ENCODE measurements at places on chromosomes 5 and 9. TPM values are rescaled to one million over a fixed set of nuclear protein-coding genes. Genes with fewer than 3 reads are reported as not detected.

GRCh38 chr9:77907585-77907984 lies 124.0 kb downstream of the GNAQ start:
- no peak for DNase-seq

Gene CEL
- total RNA-seq: 2.2 TPM

Gene FOXD4
- total RNA-seq: not detected

- DNase-seq: no peak
Measured at GRCh38 chr9:17760250-17760649, 181.4 kb downstream of the SH3GL2 start.

GRCh38 chr5:23411994-23412393 lies 95.4 kb upstream of the PRDM9 start:
- no peak for DNase-seq

GRCh38 chr5:173383711-173384110 lies 55.5 kb upstream of the STC2 start:
- no peak for DNase-seq

Gene GRIA1
- total RNA-seq: 0.26 TPM

- DNase-seq: no peak
Measured at GRCh38 chr9:3906437-3907213, 380.8 kb upstream of the RFX3 start.

Gene CYLC2
- not detected for total RNA-seq

Gene COX7C
- total RNA-seq: 1,444 TPM

GRCh38 chr5:76422227-76422626 lies 19.1 kb downstream of the IQGAP2 start:
- no peak for DNase-seq

Gene CHMP5
- 57.2 TPM for total RNA-seq

Measured in heart right ventricle (tissue), 16 donors.